ENCODE measurements at places on chromosomes 5 and 9. TPM values are rescaled to one million over a fixed set of nuclear protein-coding genes. Genes with fewer than 3 reads are reported as not detected.

Gene INSYN2B
- 0.16 TPM for total RNA-seq

Gene ST6GALNAC6
- 24.7 TPM for total RNA-seq

Gene FOXD4L5
- 0.05 TPM for total RNA-seq

Gene MEIKIN
- total RNA-seq: not detected

Gene FOXI1
- total RNA-seq: not detected

Gene LCN1
- not detected for total RNA-seq

Gene MCCC2
- 42.6 TPM for total RNA-seq

Gene CAMLG
- 24.9 TPM for total RNA-seq

Gene TTF1
- total RNA-seq: 16.3 TPM

Gene FCN1
- not detected for total RNA-seq

Gene TMEM232
- total RNA-seq: not detected

Gene MEGF10
- total RNA-seq: not detected

Gene WNT8A
- not detected for total RNA-seq

Gene ARID3C
- 0.20 TPM for total RNA-seq

All from A549 treated with dexamethasone at 1 μM for 4 hours (cell line).